ENCODE measurements at places on chromosomes 12 and 14.
A peak's percentile ranks its signal among the peaks of the same experiment; 100 is the strongest.

GRCh38 chr12:56545023-56545604, 23.5 kb downstream of the RBMS2 start:
- DNase-seq, result no peak

DNA sequence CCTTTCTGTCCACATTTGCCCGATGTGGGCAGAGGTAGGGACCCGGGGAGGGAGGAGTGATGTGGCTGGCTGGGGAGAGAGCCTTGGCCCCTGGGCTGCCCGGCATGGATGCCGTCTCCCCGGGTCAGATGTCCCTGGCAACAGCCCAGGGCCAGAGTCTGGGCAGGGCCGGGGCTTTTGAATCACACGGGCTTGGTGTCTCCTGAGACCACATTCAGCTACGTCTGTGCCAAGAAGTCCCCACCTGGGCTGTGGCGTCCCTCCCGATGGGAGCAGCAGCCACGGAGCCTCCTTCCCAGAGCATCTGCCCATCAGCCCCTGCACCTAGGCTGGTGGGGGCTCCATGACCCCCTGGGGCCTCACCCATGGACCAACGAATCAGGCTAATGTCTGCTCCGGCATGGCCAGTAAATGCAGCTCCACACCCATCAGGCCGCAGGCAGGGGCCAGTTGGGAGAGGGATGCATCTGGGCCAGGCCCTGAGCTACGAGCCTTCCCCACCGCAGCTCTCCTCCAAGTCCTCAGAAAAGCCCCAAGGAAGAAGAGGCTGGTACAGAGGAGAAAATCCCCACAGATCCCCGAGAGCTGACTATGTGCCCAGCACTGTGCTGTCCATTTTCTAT, 109.4 kb downstream of the RFLNA start:
- DNase-seq, result no peak

DNA sequence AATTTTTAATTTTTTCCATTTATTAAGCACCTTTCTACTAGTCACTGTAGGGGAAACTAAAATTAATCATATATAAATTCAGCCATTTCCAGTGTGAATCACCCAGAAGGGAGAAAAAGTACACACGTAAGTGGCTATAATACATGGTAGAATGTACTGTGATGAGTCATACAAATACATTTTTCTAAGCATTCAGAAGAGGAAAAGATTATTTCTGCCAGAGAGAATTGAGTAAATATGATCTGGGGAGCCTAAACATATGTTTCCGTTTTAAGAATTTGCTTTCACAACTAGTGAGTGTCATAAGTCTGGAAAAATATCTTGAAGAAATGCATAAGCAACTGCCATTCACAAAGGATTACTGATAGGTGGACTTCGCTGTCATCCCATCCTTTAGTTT, 102.8 kb downstream of the TGFB3 start:
- DNase-seq, result peak; percentile 89

- peak; percentile 92 for DNase-seq
Measured at GRCh38 chr12:88391556-88391955, 188.7 kb downstream of the KITLG start.

GRCh38 chr14:104444159-104445030, 135.2 kb upstream of the C14orf180 start:
- DNase-seq, result no peak

- DNase-seq, result no peak
Measured at GRCh38 chr12:53722450-53723041, 4.7 kb downstream of the CALCOCO1 start.

- DNase-seq, result no peak
Measured at GRCh38 chr14:54451961-54452360, 10.8 kb upstream of the CNIH1 start.

- no peak for DNase-seq
Measured at GRCh38 chr14:74255281-74255680, 16.0 kb downstream of the VSX2 start.

- DNase-seq, result no peak
Measured at GRCh38 chr12:49974677-49975317, 2.0 kb downstream of the AQP6 start.

- DNase-seq, result peak; percentile 77
Measured at GRCh38 chr12:105330283-105330930, at the start of gene C12orf75. TSS of gene C12orf75 (plus strand) at chr12:105330691. CDS start at chr12:105330892, 201 bp downstream.

GRCh38 chr12:50747817-50748216, 16.1 kb upstream of the ATF1 start:
- DNase-seq, result no peak
